ENCODE measurements at places on chromosomes 7 and 10. TPM values are rescaled to one million over a fixed set of nuclear protein-coding genes. Genes with fewer than 3 reads are reported as not detected.

DNA sequence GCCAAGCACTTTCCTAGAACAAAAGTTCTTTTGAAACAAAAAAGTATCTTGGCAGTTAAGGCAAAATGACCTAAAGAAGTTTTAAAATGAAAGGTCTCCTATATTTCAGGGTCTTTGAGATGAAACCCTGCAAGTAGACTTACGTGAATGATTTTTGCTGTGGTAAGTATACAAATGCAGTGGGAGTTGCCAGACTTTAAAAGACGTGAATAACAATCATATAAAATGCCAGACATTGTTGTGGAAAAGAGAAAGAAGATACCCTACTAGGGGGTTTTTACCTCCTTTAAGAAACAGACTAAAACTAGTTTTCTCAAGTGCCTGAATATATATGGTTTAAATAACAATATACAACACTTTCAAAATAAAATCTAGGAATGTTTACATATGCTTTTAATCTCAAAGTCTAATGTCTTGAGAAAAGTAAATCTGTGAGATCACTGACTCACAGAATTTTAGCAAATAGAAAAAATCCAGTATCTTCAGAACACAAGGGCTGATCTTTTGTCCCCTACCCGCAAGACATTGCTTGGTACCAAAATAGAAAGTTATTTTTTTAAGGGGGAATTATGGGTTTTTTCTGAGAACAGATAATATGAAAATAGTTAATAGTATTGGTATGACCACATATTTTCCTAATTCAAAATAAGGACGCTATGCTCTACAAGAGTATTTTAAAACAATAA lies 29.5 kb downstream of the LRRC17 start:
- DNase-seq = no peak

DNA sequence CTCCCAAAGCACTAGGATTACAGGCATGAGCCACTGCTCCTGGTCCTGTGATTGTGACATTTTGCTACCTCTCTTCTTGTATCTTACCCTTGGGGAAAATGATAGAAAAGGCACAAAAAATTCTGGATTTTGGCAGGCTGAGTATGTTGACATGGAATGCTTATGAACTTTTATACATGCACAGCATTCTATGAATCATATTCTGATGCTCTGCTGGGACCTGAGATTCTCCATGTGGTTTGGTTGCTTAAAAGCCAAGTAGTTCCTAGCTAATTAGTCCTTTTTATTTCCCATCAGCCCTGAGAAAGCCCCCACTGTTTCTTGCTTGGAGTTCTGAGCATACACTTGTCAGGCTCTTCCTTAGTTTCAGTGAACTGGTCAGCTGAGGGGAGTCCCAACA lies 8.3 kb upstream of the KAZALD1 start:
- DNase-seq = no peak

- DNase-seq = no peak
Observed at GRCh38 chr10:48990226-48990625, 50.6 kb upstream of the LRRC18 start.

- DNase-seq = no peak
Observed at GRCh38 chr10:4980793-4981192, 17.6 kb downstream of the AKR1C1 start.

DNA sequence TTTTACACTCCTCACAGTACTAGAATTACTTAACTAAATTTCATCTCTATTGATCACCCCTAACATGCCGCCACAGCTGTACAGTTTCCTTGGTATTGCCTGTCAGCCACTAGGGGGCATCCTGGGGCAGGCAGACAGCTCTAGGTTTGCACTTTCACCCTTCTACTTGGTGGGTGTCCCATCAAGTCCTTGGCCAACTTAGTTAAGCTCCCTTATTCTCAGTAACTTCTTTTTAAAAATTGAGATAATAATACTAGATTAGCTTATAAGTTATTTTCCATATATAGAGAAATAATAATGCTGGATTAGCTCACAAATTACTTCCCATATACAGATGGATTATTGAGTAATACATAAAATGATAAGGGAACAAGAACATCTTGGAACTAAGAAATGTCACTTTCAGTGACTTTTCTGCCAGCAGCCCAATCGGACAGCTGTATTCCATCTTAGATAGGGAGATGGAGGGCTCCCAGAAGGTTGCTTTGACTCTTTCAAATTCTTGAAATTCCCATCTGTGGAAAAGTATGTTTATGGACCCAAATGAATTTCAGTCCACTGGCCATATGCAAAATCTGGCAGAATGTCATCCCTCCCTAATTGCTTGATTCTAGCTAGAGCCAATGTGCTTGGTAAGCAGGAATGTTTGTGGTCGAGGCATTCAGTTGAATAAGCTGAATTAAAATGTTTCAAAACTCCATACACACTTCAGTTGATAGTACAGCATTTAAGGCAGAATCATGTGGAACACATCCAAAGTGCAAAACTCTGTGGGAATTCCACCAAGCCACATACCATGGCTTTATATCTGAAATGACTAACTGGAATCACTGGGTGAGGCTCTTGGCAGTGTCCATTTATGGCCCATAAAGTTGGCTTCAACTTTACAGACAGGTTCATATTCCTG lies 309.7 kb downstream of the CSTF2T start:
- peak; percentile 83 for DNase-seq

DNA sequence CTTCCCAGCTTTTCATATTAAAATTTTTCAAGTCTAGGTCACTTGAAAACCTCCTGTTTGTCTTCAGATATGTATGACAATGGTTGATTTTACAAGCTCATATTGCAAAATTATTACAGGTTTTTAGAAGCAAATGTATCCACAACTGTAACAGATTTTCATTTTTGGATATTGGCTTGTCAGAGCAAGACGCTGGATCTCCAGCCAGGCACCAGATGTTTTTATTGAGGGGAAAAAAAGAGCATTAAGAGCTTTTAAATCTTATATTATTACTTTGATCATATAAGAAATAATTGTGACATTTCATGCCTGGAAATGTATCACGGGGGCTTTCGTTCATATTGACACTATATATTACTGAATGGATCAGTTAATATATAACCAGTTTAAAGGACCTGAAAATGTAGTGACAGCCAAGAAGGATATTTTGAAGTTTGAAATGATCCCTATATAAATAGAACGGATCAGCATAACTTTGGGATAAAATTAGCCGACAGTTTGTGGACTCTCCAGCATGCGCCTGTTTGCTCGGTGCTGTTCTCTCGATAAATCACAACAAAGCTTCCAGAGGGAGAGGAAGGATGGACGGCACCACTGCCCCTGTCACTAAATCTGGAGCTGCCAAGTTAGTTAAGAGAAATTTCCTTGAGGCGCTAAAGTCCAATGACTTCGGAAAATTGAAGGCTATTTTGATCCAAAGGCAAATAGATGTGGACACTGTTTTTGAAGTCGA lies at the start of gene ASB4:
ASB4 (plus strand) TSS at position 553 of the 733 bp plus-strand sequence; CDS start at position 582, 29 bp downstream.
- no peak for DNase-seq

DNA sequence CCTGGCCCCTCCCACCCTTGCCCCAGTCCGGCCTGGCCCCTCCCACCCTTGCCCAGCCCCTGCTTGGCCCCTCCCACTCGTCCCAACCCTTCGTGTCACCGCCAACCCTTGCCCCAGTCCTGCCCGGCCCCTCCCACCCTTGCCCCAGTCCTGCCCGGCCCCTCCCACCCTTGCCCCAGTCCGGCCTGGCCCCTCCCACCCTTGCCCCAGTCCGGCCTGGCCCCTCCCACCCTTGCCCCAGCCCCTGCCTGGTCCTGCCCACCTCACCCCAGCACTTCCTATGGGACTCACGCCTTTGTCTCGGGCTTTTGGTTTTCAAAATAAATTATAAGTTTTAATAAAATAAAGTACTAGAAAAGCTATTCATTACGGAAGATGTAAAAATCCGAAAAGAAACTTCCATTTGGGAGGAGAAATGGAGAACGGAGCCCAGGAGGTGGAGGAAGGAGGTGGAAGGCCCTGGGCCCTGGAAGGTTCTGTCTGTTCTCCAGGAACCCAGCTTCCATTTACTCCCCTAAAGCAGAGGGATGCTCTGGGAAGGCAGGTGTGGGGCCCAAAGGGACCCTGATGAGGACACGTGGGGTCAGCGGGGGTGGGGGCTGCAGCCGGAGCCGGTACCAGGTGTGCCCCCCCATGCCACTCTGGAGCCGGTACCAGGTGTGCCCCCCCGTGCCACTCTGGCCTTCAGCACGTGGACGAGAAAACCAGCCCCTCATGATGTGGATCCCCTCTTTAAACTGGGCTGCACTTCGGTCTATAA lies 52.2 kb downstream of the PWWP2B start:
- DNase-seq = peak; percentile 84

GRCh38 chr7:139913021-139913844 lies 84.2 kb downstream of the TBXAS1 start:
- DNase-seq = no peak

Gene SFR1
- total RNA-seq = 11.1 TPM
